ENCODE measurements at places on chromosomes 7 and 10.

DNA sequence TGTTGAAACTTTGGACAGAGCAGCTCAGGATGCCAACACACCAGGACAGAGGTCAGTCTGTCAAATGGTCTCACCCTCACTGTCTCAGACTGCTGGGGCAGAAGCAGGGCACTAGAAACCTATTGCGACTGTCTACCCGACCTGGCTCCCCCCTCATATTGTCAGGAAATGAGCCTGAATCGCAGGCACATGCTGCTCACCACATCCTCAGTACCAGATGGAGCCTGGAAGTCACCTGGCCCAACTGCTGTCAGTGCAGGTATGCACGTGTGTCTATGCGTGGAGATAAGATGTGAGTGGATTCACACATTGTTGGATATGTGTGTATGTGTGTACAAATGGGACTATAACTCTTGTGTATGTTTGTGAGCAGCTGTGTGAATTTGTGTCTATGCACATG lies 3.2 kb upstream of the CDHR1 start:
- DNase-seq, result no peak

DNA sequence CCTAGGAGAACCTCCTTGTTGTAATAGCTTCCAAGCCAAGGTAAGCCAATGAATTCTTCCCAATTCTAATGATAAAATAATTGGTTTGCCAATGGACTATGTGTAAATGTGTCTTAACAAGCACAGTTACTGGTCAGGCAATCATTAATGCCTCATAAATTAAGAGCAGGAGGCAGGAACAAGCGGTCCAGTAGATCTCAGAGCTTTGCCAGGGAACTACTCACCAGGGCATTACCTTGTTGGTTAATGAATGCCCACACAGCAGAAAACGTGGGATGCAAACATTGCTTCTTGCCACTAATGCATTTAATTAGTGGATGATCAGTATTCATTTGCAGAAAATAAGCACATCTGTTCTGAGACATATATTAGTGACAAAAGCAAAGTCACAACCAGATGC lies 26.7 kb upstream of the ZNF800 start:
- no peak for DNase-seq

GRCh38 chr7:90173127-90173844 lies 19.0 kb downstream of the STEAP1 start:
- DNase-seq, result no peak

DNA sequence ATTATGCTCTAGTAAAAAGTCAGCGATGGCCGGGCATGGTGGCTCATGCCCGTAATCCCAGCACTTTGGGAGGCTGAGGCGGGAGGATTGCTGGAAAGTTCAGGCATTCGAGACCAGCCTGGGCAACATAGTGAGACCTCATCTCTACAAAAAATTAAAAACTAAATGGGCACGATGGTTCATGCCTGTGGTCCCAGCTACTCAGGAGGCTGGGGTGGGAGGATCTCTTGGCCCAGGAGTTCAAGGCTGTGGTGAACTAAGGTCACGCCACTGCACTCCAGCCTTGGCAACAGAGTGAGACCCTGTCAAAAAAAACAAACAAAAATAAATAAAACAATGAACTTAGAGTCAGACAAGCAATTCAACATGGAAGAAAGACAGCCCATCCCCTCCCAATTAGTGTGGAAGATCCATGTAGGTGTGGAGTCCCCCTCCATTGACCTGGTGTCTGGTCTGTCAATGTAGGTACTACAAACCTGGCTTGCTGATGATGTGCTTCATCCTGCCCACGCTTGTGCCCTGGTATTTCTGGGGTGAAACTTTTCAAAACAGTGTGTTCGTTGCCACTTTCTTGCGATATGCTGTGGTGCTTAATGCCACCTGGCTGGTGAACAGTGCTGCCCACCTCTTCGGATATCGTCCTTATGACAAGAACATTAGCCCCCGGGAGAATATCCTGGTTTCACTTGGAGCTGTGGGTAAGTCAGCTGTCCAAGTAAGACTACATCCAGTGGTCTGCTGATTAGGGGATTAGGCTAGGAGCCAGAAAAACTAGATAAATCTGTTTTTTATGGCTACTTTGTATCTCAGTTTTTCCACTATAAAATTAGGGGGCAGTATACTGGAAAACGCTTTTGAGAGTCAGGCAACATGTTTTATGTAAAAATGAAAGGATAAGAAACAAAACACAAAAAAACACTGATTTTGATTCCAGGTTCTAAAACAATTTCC lies 9.3 kb downstream of the SCD start:
- DNase-seq, result no peak

DNA sequence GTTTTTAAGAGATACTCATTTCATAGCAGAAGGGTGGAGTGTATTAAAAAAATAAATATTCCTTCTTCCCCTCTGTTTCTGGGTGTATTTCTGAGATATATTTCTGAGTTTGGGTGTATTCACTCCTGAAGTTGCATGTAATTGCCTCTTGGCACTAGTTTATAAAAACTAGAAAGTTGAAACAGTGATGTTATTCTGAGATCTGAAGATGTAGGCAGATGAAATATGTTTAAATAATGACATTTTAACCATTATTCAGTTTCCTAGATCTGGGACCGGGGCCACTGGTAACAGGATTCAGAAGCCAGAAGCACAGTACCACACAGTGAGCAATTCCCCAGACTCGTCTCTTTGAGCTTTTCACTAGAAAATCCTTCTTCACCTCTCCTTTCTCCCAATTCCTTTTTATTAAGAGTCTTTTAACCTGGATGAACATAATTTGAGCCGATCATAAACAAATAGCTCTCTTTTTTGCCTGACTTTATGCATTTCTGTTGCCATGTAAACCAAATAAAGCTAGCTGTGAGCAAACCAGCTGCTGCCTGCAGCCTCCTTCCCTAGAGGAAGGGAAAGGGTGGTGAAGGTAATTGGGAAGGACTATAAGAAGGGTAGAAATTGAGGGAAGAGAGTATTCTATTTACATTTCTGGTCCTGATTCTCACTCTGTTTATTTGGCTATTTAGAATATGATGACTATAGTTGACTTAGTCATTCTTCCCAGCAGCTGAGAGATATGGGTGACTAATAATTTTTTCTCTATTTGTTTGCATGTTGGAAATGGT lies 101.8 kb upstream of the STRIP2 start:
- peak; percentile 61 for DNase-seq

GRCh38 chr7:116235380-116235779 lies 25.0 kb downstream of the TES start:
- no peak for DNase-seq

DNA sequence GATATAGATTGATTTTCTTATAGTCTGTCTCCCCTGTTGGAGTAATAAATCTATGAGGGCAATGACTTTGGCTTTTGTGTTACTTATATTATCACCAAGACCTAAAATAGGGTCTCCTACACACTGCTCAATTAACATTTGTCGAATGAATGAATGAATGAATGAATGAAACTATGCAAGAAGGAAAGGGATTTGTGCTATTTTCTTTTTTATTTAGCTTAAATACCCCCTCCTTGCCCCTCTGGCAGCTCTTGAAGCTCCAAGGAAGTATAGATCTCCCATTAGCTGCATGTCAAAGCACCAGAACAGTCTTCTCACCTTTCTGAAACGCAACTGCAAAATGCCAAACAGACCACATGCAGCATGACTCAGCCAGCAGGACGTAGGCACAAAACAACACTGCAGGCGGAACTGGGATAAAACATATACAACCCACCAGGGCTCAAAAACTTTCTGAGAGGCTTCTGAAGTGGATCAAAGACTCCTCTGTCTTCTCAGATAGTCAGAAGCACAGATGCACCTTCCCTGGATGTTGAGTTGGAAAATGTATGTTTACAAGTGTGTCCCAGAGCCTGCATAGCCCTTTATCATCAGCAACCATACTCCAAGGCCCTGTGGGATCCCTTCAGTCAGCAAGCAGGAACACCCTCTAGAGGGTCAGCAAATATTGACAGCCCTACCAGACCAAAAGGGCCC lies 187.8 kb downstream of the NPSR1 start:
- peak; percentile 15 for DNase-seq

GRCh38 chr7:127158659-127159058 lies 94.1 kb downstream of the GRM8 start:
- no peak for DNase-seq

DNA sequence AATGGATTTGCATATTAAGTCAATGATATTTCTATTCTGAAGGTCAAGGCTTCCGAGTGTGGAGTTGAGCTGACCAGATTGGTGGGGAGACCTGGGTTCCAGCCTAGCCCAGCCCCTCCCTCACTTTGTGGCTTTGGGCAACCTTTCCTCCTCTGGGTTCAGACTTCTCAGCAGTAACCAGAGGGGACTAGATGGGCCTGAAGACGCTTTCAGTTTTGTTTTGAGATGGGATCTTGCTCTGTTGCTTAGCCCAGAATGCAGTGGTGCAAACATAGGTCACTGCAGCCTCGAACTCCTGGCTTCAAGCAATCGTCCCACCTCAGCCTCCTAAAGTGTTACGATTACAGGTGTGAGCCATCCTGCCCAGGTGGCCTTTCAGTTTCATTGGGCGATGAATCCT lies 68.1 kb upstream of the LEP start:
- no peak for DNase-seq

DNA sequence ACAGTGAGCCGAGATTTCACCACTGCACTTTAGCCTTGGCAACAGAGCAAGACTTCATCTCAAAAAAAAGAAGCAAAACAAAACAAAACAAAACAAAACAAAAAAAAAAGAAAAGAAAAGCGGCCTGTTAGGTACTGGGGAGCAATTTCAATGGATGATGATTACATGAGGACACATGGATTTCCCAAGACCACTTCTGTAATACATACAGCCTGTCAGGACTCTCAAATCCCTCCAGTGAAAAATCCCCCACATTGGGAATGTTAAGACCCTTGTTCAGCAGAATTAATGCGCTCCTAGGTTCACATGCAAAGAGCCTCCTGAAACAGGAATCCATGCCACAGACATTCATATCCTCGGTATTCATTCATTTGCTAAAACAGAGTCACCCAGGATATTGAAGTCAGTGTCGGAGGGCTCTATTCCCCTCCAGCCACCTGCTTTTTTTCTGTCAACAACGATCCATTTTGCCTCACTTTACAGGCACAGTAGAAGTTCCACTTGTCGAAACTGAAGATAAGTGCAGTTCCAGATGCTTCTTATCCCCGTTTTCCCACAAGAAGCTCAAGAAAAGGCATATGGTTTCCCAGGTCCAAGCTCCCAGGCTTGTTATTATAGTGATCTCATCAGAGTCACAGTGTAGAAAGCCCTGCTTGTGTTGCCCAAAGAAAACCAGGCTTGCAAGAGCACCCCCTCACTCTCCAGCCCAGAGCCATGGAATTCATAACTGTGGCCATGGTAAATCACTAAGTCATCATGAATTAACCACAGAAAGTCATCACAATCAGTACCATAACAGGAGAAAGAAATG lies 20.2 kb downstream of the SLC16A12 start:
- DNase-seq, result peak; percentile 99

DNA sequence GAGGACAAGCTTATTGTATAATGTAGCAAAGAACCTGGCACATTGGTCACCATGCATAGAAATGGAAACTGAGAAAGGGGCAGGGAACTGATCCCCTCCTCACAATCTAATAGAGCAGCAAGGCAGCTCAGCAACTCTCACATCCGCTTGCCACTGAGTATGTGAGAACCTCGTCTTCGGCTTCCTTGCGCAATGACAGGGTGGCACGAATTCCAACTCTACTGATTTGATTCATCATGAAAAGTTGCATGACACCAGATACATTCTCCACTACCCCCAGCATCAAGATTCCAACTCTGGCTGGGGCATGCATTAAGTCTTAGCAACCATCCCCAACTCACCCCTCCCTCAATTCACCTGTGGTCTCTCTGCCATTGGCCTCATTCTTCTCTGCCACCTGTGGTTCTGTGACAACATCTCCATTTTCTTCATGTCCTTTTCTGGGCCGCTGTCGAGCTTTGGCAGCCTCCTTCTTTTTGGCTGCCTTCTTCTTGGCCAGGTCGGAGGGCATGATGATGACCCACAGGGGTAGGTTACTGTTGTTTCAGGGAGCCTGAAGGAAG lies 976 bp downstream of the ABCF2 start:
- no peak for DNase-seq

DNA sequence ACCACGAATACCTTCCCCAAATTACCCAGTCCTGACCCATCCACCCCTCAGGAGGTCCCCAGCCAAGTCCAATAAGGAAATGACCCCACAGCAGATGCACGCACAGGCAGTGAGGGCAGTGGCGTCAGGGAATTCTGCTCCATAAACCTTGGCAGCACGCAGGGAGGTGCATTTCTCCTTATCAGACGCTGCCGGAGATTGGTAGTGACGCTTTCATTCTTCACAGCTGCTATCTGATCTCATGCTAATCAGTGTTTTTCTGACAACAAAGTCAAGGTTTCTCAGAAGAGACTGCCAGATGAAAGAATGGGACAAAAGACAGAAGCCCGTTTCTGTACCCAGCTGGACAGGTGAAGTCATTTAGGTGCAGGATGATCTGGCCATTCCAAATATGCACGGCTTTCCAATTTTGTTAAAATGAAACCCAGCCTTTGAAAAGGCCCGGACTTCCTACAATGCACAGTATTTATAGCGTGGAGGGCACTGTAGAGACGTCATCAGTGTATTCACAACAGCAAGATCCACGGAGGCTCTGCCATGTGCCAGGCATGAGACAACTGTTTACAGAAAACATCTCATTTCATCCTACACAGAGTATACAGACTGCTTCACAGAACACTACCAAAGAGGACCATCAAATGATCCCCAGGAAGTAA lies 35.3 kb downstream of the DIP2C start:
- no peak for DNase-seq

DNA sequence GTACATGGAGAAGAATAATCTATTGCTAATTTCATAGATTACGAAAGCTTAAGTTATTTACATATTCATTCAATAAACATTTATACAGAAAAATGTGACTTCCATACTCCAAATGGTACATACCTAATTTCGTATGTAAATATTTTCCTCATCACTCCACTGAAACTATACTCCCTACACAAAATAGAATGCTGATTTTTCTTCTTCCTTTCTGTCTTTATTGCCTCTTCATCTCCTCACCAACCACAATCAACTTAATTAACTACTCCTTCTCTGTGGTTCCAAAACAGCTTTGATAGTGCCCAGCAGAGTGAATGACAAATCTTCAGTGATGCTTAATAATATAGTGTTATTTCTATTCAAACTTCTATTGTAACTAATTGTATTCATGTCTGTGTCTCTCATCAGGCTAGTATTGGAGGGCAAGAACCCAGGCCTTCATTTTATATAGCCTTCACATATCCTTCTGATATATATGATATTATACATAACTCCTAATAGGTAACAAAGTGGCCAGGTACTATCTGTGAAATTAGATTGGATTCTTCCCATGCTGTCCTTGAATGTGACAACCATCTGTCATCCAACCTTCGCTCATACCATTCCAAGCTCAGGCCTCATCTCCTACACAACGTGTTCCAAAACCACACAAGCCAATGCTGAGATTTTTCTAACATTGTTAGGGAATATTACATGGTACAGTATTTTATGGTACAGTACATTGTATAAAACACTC lies 5.3 kb downstream of the ITGB1 start:
- DNase-seq, result no peak

DNA sequence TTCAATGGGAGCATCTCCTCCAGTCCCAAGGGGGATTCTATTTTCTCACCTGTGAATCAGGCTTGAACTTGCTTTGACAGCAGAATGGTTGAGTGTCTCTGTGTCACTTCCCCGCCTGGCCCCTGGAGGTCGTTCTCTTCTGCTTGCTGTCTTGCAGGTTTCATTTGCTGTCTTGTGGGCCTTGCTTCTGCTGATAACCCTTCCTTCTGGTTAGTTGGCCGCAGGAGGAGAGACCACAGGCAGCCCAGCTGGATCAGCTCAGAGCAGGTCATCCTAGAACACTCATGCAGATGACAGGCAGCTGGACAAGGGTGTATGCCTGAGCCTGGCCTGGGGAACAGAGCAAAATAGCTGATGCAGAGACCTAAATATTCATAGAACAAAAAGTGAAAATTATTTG lies 344.2 kb upstream of the ADARB2 start:
- DNase-seq, result no peak
